SHP77 treated with DMSO at 0.1 percent for 48 hours (cell line): ENCODE measurements at places on chromosomes 11 and 22.

GRCh38 chr22:46744581-46744980, 6.5 kb upstream of the CERK start:
- no peak for DNase-seq

GRCh38 chr22:39144101-39144767, 8.2 kb downstream of the CBX7 start:
- DNase-seq, result no peak

DNA sequence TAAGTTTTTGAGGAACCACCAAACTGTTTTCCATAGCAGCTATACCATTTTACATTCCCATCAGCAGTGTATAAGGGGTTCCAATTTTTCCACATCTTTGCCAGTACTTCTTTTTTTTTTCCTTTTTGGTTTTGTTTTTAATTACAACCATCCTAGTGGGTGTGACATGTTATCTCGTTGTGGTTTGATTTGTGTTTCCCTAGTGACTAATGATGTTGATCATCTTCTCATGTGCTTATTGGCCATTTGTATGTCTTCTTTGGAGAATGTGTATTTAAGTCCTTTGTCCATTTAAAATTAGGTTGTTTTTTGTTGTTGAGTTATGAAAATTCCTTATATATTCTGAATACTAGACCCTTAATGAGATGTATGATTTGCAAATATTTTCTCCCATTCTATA, 59.3 kb downstream of the STIM1 start:
- DNase-seq, result no peak

GRCh38 chr22:19694696-19695095, 19.6 kb upstream of the SEPTIN5 start:
- DNase-seq, result no peak

DNA sequence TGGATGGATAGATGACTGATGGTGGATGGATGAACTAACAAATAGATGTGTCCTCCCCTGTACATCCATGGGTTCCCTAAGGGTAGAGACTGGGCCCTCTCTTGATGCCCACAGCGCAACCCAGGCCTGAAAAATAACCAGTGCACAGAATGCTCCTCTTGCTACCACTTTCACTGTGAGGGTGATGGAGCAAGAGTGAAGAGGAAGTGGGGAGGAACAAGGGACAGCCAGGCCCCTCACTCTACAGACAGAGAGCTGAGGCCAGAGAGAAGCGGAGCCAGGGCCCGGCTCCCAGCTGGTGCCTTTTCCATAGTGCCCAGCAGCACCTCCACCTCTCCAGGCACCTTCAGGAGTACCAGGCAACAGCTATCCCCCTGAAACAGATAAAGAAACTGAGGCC, 67.7 kb downstream of the THAP12 start:
- no peak for DNase-seq

DNA sequence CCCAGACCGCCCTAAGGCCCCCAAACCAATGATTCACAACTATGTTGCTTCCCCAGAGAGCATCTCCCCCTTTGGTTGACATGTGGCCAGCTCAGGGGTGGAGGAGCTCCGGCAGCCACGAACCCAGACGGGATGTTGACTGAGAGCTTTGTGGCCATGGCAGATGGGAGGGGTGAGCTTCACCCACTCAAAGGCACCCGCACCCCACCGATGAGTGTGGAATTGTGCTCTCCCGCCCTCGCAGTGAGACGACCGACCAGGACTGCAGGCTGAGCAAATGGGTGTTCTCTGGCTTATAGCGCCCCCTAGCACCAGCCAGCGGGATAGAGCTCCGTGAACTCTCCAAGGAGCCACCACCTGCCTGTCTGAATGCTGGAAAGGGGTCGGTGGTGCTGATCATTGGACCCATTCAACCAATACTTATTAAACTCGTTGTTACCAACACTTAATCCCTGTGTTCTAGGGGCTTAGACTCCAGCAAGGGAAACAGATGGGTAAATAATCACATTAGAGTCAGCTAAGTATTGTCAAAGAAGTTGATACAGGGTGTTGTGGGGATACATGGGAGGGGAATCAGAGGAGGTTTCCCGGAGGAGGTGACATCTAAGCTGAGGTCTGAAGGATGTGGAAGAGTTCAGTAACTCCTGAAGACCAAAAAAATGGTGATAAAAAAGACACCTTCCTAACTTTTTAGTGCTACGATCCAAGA, 4.5 kb upstream of the TIMP3 start:
- DNase-seq, result no peak

GRCh38 chr11:75478783-75479596, 46.0 kb upstream of the KLHL35 start:
- no peak for DNase-seq

DNA sequence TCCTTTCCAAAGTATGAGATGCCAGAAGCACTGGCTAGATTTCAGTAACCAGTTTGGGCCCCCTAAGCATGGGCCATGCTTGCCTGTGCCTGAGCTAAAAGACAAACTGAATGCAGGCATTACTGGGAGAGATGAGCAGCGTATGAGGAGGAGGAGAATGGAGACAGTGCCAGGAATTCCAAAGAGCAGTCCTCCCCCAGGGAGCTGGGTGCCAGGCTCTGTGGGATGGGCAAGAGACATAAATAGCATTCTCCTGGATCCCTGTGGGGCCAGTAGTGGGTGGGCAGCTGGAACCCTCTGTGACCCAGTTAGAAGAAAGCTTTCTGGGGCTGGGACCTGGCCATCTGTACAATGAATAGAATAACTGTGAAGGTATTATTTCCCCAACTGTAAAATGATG, 235.6 kb downstream of the KCNA4 start:
- DNase-seq, result no peak

DNA sequence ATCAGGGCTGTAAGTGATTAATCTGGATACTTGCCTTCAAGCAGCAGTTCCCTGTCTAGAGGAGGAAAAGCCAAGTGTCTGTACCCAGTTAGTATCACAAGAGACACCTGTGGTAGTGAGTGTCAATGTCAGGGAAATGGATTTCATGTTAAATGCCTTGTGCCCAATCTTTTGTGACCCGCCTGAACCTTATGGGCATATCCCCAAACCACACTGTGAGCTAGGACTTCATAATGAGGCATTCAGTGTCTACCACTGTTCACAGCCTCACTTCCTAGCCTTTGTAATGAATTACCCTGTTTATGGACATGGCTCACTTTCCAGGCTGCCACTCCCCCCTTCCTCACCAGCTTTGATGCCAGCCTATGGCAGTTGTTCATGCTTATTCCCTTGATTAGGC, 125.1 kb downstream of the TRIM44 start:
- DNase-seq, result no peak

- DNase-seq, result no peak
Measured at GRCh38 chr11:101215069-101215468, 85.5 kb upstream of the PGR start.

DNA sequence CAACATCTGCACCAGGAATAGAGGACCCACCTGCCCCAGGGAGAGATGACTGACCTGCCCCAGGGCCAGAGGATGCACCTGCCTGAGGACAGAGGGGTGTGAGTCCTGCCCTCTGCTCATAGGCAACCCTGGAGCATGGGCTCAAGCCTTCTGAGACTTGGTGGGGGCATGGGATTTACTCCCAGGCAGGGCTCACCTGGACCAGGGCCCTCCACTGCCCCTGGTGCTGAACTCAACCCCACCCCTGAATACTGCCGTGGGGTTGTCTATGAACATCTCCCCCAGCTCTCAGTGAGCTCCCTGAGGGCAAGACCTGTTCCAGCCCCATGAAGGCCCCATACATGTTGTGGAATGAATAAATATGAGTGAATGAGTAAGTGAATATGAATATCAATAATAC, 33.8 kb upstream of the MUC5AC start:
- DNase-seq, result no peak

DNA sequence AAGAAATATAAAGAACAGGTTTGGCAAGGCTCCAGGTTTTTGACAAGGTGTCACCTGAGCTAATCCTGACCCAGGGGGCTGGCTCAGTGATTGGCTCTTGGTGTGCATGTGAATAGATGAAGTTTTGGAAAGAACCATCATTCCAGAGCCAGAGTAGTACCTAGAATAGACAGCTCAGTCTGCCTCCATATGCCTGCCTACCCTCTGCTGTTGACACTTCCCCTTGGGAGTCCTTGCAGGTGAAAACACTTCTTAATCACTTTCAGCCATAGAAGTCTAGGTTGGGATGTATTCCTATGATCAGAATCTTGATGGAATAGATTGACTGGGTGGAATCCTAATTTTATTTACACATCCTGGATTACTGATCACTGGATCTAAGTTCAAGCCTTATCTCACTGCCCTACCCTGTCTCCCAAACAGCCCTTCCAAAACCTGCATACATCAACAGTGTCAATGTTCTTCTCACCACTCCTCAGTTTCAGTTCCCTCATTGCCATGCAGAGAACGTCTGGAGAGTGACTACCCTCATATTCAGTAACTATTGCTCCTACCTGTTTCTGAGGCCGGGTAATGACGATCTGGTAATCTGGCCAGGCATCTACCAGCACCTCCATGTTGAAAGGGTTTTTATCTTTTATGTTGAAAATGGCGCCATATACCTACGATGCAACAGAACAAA, 6.7 kb downstream of the GLYATL2 start:
- DNase-seq, result no peak

DNA sequence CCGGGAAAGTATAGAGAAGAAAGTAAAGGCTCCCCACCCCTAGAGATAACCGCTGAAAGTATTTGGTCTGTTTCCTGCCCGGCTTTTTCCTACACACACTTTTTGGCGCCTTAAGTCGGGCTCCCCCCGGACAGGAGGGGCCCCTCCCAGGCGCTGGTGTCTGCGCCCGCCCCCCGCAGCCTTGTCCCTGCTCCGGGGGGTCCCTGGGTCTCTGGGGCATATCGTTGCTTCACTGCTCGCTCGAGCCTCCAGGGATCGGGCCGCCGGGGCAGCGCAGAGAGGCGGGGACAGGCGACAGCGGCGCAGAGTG, 928 bp upstream of the CRACR2B start:
- DNase-seq, result no peak

DNA sequence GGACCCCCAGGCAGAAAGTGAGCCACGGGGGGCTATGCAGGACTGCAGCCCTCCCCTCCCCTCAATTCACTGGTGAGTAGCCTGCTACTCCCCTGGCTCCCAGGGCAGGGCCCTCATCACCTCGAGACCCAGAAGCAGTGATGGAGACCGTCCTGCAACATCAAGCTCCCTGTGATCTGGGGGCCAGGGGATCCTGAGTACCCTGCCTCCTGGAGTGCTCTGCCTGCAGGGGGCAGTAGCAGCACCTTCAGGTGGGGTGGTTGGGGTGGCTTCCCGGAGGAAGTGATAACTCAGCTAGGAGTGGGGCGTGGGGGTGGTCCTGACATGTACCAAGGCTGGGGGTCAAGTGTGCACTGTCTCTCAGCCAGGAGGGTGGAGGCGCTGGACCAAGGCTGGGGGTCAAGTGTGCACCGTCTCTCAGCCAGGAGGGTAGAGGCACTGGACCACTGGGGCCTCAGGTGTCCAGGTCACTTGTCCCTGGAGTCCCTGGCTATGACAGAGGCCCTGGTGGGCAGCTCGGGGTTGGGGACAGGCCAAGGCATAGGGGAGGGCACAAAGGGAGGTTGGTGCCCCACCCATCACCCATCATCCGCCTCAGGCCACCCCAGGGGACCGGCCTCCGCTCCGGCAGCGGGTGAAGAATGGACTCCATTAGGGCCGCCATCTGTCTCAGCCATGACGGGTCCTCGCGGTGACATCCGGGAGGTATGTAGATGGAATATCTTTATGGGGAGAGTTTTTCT, 9.4 kb downstream of the RTN4R start:
- no peak for DNase-seq

- DNase-seq, result no peak
Measured at GRCh38 chr22:22937894-22938480, 50.4 kb downstream of the IGLL5 start.

GRCh38 chr11:23509023-23509422, 648.7 kb upstream of the CCDC179 start:
- no peak for DNase-seq

DNA sequence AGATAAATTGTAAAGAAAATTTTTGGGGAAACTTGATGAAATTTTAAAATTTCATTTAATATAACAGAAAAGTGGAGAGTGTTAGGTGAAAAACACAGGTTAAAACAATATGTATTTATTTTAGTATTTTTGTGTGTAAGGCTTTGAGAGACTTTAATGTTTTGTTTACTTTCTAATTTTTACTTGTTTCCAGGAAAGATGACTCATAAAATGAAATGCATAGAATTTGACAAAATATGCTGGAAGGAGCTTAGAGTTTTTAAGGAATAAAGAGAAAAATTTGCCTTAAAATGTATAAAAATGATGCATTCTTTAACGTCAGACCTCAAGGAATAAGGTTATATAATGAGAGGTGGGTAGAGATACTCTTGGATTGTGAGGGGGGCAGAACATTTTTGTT, 1205.1 kb upstream of the CNTN5 start:
- DNase-seq, result no peak

DNA sequence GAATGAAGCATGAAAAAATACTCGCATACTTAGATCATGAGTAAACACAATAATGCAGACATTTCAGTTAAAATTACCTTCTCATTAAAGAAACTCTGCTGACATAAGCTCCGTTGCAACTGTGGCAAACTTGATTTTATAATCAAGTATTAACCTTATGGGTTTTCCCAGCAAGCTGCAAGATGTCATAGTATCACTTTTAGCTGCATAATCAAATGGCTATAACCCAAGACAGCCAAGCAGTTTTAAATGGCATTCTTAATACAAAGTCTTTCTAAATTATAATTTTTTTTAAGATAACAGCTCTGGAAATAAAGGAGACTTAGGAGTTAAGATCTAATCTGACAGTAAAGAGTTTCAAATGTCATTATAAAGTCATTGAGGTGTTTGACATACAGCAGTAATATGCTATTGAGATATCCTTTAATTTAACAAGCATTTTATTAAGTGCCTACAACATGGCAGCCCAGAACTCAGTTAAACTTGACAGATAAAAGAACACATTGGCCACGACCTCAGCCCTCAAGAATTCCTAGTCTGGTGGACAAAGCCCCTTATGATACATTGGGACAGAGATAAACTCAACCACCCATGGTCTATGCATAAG, 163.1 kb upstream of the FAT3 start:
- no peak for DNase-seq
